ENCODE measurements at places on chromosomes 3 and 15.

DNA sequence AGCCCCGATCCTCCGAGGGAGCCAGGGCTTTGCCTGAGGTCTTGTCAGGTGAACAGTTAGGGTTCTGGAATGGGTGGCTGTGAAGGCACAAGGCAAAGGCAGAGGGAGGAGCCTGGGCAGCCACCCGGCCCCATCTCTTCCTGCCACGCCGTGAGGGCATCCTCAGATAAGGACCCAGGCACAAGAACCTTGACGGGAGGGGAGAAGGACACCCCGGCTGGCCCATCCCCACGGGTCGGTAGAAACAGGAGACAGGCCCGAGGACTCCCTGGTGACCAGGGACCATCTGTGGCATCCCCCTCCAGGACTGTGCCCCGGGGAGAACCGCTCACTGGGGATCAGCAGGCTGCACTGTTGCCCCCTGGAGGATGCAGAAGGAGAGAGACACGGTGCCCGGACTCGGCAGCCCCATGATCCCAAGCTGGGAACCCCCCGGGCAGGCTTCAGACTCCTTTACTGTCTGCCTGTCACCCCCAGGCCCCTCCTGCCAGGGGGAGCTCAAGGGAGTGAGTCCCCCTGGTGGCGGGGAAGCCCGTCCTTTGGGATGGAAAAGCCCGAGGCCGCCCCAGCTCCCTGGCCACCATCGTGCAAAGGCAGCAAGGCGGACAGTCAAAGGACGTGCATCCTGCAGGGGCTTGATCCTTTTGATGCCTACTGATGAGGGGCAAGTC is 12.3 kb upstream of the PCSK6 start:
- DNase-seq = no peak

DNA sequence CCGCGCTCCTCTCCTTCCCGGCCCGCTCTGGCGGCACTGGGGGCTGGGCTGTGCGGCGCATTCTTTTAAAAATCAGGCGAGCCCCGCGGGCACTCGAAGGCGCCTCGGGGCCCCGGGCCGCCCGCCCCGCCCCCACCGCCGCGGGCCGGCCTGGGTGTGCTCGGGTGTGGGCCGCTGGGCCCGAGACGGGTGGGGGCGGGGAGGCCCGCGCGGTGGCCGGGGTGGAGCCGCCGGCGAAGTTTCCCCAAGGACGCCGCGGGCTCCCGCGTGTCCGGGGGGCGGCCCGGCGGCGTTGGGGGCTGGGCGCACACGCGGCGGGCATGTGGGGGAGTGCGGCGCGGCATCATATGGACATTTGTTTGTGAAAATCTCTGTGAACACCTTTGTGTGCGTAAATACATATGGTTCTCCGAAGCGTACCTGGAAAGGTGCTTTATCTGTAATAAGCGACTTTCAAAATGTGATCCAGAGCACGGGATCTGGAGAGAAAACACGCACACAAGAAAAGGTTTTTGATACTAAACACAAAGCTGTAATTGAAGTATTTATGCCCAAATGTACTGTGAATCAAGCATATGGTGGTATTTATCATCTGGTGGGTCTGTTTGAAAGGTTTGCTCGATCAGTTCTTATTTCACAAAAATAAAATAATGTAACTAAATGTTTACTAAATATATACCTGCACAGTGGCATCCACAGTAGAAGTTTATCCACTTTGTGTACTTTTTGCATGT is 612 bp upstream of the TBL1XR1 start:
- no peak for DNase-seq

GRCh38 chr3:177916461-177916860 is 619.8 kb upstream of the KCNMB2 start:
- no peak for DNase-seq

DNA sequence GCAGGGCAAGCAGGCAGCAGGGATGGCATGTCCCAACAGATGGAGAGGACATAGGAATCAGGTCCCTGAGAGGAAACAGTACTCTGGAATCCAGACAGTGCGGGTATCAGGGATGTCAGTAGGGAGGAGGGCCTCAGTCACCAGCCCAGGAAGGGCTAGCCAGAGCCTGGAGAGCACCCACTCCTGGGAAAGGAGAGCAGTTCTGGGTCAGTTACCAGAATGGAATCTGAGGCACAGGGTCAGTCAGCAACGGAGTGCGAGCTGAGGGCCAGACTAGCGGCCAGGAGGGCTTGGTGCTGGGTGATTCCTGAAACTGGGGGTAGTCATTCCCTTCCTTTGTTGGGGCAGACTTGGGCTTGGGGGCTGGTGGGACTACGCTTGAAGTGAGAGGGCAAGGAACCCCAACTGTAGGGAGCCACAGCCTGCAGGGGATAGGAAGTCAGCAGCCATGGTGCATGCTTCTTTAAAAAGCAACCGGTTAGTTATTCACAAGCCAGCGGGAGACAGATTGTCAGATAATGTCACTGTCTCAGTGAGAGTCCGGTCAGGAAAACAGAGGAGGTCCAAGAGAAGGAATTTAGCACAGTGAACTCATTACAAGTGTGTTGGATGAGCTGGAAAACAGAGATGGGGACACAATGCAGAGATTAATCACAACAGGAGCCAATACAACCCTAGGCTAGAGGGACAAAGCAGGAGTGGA is 27.9 kb downstream of the PLA1A start:
- no peak for DNase-seq

- DNase-seq = no peak
These were observed 12.0 kb downstream of the TTBK2 start for GRCh38 chr15:42908538-42908937.

- DNase-seq = no peak
These were observed 9.7 kb downstream of the TTC23 start for GRCh38 chr15:99239545-99240198.

DNA sequence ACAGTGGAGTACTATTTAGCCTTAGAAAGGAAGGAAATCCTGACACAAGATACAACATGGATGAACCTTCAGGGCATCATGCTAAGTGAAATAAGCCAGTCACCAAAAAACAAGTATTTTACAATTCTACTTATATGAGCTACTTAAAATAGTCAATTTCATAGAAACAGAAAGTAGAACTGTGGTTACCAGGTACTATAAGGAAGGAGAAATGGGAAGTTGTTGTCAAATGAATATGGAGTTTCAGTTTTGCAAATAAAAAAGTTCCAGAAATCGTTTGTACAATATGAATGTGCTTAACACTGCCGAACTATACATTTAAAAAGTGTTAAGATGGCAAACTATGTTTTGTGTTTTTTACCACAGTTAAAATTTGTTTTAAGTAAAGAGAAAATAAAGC is 26.8 kb downstream of the TRANK1 start:
- DNase-seq = no peak

DNA sequence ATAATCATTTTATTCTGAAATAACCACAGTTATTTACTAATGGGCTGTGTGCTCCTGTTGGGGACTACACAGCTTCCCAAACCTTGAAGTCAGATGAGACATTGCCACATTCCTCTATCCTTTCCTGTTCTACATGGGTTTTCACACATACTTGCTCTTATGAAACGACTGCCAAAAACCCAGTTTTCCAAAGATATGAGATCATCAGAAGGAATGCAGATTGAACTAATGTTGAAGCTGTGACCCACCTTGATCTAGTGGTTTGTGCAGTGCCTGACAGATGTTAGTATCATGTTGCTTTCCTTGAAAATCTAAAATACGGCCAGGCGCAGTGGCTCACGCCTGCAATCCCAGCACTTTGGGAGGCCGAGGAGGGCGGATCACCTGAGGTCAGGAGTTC is 144.6 kb downstream of the VGLL4 start:
- no peak for DNase-seq

DNA sequence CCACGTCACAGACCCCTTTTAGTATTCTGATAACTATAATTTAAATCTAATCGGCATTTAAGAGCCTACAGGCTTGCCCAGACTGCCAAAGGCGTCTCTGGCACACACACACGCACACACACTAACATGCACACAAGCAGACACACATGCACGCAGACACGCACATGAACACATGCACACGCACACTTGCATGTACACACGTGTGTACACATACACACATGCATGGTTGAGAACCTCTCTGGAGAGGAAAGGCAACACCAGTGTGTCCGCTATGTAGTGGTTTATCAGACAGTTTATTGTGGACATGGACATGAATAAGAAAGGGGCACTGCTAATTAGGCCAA is 102.1 kb downstream of the FBLN2 start:
- DNase-seq = no peak

Data from NCI-H1436 treated with DMSO at 0.1 percent for 48 hours (cell line).